Activated T-helper 9 cell treated with anti-CD3 and anti-CD28 coated beads, Interleukin-2, amount 50 U/mL, for 16 hours (primary cell): ENCODE measurements at places on chromosomes 13 and 19.

DNA sequence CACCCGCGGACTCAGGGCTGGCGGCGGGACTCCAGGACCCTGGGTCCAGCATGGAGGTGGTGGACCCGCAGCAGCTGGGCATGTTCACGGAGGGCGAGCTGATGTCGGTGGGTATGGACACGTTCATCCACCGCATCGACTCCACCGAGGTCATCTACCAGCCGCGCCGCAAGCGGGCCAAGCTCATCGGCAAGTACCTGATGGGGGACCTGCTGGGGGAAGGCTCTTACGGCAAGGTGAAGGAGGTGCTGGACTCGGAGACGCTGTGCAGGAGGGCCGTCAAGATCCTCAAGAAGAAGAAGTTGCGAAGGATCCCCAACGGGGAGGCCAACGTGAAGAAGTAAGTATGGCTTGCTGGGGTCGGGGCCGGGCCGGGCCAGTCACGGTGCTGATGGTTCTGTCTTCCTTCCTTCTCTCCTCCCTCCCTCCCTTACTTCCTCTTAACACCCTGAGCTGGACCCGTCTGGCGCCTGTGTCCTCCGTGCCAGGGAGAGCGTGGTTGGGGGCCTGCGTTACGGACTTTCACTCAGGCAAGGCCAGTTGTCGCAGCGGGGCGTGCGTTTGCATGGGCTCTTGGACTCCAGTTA, 1.4 kb downstream of the STK11 start:
- no peak for DNase-seq

DNA sequence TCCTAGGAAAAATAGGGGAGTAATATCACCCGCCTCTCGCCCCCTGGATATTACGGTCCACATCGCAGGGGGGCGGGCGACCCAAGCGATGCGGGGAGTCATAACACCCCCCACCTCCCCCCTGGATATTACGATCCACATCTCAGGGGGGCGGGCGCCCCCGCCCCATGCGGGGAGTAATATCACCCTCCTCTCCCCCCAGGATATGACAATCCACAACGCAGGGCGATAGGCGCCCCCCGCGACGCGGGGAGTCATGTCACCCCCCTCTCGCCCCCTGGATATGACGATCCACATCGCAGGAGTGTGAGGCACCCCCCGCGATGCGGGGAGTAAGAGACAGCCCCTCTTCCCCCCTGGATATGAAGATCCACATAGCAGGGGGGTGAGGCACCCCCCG, 684.4 kb upstream of the PCDH9 start:
- DNase-seq = no peak

DNA sequence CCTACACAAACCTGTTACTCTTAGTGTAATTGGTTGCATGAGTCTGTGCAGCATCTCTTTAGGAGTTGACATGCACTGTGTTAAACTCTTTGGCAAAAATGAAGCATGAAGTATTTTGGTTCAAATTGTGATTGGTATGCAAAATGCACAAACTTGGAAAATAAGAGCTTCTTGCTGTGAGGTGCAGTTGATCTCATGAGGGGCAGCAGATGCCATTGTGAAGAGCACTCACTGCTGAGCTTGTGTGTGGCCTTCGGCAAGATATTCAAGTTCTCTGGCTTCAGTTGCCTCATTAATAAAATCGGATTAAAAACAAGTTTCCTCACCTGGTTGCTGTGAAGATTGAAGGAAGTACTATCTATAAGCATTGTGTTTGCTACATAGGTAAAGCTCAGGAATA, 142.3 kb downstream of the KATNAL1 start:
- DNase-seq = no peak

- peak; percentile 77 for DNase-seq
These were observed 5.3 kb downstream of the DHPS start for GRCh38 chr19:12676384-12676792.

- no peak for DNase-seq
These were observed 226.4 kb downstream of the COG6 start for GRCh38 chr13:39881887-39882286.

- DNase-seq = no peak
These were observed 113.6 kb downstream of the ATP11A start for GRCh38 chr13:112803422-112803821.

- DNase-seq = no peak
These were observed 30.8 kb upstream of the USE1 start for GRCh38 chr19:17184371-17184841.

DNA sequence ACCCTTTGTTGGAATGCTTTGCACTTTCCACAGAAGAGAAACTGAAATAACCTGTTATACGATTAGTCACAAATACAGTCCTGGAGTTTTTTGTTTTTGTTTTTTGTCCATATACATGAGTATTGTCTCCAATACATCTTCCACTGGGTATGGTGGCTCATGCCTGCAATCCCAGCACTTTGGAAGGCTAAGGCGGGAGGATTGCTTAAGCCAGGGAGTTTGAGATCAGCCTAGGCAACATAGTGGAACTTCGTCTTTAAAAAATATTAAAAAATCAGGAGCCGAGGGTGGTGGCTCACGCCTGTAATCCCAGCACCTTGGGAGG, 25.0 kb downstream of the AP2S1 start:
- no peak for DNase-seq

GRCh38 chr13:79898996-79899395, 418.0 kb downstream of the NDFIP2 start:
- DNase-seq = no peak

DNA sequence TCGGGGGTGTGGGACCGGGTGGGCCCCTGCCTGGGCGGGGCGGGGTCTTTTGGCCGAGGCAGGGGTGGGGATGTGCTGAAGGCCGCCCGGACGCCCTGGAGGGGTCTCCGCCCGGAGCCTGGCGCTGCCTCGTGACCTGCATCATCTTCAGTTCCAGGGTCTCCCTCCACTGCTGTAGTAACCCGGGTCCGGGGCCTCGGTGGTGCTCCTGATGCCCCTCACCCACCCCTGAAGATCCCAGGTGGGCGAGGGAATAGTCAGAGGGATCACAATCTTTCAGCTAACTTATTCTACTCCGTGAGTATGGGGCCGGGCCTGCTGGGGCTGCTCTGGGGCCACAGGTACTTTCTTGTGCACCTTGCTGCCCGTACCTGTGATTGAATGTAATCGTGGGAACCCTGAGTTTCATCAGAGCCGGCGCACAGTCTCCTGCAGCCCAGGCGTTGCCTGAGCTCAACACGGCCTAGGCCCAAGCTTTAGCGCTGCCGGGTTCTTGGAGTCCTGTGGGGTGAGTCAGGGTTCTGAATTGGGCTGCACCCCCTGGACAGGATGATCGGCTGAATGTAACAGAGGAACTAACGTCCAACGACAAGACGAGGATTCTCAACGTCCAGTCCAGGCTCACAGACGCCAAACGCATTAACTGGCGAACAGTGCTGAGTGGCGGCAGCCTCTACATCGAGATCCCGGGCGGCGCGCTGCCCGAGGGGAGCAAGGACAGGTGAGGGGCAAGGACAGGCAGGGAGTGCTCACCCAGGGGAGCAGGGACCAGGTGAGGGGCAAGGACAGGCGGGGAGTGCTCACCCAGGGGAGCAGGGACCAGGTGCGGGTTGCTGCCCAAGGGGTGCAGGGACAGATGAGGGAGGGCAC, 10.5 kb downstream of the PEAK3 start:
- DNase-seq = no peak

GRCh38 chr19:55253842-55254624, 4.8 kb downstream of the PPP6R1 start:
- DNase-seq = peak; percentile 33

DNA sequence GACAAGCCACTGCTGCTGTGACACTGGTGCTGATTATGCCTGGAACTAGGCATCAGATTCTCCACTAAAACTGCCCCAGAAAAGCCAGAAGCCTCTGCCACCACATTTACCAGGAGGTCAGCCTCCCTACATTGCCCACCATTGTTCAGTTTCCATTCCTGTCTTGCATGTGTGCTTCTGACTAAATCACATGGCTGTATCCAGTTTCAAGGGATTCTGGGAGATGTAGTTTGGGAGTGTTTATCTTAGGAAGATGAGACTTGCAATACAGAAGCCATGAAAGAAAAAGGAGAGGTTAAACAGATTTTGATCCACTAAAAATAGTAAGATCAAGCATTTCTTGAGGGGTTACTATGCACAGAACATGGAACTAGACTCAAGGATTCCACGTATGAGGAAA, 40.7 kb upstream of the SERPINE3 start:
- DNase-seq = no peak
